ENCODE measurements at places on chromosomes 5 and 9.

DNA sequence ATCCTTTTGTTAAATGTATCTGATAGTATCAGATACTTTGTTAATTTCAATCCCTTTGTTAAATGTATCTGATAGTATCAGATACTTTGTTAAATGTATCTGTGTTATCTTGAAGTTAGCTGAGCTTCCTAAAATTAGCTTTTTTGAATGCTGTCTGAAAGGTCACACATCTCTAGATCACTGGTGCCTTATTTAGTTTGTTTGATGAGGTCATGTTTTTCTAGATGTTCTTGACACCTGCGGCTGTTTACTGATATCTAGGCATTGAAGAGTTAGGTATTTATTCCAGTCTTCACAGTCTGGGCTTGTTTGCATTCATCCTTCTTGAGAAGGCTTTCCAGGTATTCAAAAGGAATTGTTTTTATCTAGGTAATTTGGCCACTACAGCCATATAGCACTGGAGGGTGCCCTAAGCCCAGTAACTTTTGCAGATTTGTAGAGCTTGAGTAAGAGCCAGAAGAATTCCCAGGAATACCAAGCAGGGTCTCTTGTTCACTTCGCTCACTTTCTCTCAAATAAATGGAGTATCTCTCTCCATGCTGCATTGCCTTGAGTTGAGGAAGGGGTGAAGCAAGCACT lies 435.4 kb upstream of the GRAMD2B start:
- DNase-seq: no peak

DNA sequence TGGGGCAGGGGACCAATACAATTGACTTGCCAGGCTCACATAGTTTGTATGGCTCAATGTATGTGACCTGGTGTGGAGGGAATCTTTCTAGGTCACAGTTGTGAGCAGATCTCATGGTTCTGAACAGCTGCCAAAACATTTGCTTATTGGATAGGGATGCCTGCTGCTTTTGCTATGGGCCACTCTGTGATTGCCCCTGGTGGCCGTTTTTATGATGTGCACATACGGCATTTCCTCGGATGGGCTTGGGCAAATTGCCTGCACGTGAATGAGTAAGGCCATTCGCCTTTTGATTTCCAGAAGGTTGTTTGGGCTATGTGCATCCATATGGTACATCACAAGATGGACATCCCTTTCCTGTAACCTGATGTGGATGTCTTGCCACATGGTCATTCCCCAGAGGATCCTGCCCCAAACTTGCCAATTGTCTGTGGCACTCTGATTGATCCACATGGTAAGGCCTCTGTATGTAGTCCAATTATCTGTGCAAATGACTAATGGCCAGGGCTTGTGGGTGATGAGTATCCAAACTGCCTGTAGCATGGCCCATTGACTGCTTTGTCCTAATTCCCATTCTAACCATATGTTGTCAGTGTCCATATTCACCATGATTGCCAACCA lies 10.7 kb upstream of the SLC22A4 start:
- DNase-seq: no peak

- no peak for DNase-seq
Observed at GRCh38 chr9:27634879-27635278, 61.6 kb upstream of the C9orf72 start.

DNA sequence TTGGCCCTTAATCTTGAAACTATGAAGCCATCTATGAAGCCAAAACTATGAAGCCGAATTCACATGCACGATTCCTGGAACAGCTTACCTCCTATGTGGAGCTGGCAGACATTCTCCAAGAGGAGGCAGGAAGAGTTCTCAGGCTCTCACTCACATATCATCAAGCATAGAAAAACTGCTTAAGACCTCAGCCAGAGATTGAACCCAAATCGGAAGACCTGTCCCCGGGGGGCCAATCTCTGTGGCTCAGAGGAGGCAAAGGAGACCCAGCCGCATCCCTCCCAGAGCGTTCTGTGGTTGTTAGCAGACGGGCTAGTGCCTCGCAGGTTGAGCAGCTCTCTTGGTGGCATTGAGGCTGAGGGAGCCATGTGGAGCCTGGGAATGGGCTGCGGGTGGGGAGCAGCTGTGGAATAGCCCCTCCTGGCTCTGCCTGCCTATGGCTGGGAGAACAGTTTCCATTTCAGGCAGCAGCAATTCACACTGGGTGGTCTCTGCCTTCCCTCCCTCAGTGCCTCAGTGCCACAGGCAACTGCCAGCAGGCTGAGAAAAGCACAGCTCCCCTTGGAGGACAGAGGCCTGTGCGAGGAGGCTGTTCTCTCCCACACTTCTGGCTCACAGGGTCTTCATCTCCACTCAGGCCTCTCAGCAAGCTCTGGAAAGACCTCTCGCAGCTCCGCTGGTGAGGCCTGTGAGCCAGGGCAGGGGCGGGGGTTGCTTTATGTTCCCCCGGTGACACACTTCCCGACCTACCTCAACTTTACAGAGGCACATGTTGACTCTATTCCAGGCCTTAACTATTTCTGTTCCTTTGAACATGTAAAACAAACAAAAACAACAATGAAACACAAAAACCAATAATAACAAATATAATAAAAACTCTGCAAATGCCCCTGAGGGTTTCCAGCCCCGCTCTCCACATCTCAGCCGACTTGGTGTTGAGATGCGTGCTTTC lies 17.4 kb upstream of the TMEM174 start:
- DNase-seq: no peak

DNA sequence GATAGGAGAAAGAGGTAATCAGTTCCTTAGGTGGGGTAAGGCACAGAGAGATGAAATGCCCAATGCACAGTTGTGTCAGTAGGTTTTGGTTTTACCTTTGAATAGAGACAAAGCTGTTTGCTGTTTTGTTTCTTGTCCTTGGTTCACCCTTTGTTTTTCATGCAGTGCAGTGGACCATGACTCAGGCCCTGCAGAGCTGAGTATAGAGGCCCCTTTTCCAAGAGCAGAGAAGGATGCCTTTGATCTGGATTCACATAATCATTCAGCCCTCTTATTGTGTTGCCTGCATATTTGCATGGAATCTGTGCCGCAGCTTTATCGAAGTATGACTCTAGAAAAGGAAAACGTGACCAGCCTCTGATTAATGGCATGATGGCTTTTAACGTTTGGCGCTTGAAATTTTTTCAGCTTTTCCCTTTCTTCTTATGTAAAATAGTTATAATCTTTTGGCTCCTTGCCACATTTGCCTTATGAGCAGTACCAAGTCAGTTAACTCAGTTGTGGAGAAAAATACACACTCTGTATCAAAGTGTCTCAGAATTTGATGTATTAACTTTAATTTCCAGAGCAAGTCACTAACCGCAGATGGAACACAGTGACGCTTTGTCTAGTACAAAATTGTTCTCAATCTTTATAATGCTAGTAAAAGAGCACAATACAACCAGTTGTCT lies 197.6 kb downstream of the KDM4C start:
- DNase-seq: no peak

DNA sequence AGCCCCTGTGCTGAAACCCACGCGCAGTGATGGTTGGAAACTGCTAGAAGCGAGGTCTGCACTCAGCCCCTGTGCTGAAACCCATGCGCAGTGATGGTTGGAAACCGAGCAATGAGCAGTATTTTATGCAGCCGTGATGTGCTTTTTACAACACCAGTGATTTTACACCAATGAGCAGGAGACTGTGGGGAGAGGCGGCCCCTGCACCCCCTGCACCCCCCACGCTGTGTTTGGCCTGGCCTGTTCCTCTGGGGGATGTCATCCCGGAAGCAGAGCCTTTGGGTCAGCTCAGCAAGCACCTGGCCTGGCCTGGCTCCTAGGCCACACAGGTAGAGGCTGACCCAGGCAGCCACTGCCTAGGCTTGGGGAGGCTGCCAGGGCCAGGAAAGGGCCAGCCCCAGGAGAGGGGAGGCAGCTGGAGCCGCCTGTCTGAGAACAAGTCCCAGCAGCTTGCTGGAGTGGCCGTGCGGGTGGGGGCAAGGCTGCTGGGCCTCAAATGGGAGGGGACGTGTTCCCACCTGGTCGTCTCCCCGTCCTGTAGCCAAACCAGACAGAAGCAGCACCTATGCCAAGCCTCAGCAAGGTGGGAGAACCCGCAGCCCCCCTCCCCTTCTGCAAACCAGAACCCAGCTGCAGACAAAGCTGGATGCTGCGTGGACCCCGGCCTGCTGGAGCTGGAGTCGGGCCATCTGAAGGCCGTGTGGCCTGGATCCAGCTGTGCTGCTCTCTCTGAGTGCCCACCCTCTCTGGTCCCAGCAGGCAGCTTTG lies 46.8 kb downstream of the DBH start:
- DNase-seq: no peak

DNA sequence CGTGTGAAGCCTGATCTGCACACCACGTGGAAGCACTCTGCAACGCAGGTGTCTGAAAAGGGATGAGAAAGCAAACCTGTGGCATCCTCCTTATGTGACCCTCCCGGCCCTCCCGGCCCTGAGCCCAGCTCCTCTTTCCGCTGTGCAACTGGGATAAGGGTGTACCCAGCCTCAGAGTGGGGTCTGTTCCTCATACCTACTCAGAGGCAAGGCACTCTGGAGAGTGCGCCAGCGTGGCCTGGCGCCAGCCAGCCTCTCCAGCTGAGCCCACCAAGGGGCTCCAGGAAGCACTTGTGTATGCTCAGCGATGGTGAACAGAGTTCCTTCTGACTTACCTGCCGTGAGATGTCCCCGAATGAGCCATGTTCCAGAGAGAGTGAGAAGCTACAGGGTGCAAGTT lies 102.8 kb downstream of the IRX1 start:
- DNase-seq: no peak
